T-cell (primary cell): ENCODE measurements at places on chromosomes 5 and 9. TPM values are rescaled to one million over a fixed set of nuclear protein-coding genes. Genes with fewer than 3 reads are reported as not detected.

The GPX3 gene
- 0.49 TPM for total RNA-seq

The ECM2 gene
- not detected for total RNA-seq

The TAF11L5 gene
- not detected for total RNA-seq

The CDK9 gene
- 108 TPM for total RNA-seq

The FAM153A gene
- 99.4 TPM for total RNA-seq

The MTRR gene
- 90.2 TPM for total RNA-seq

The SLC46A2 gene
- not detected for total RNA-seq

The UBE2D2 gene
- 166 TPM for total RNA-seq

The CORO2A gene
- 9.1 TPM for total RNA-seq

The C5 gene
- total RNA-seq, result 1.7 TPM

The ITGA1 gene
- total RNA-seq, result 6.8 TPM

The PPP1R26 gene
- 1.7 TPM for total RNA-seq

The ATP6V1G1 gene
- total RNA-seq, result 107 TPM

The GPSM1 gene
- 9.7 TPM for total RNA-seq

The ZNF454 gene
- total RNA-seq, result 0.23 TPM

- no peak for DNase-seq
Measured at GRCh38 chr9:133786907-133787753, 49.0 kb upstream of the SARDH start.

DNA sequence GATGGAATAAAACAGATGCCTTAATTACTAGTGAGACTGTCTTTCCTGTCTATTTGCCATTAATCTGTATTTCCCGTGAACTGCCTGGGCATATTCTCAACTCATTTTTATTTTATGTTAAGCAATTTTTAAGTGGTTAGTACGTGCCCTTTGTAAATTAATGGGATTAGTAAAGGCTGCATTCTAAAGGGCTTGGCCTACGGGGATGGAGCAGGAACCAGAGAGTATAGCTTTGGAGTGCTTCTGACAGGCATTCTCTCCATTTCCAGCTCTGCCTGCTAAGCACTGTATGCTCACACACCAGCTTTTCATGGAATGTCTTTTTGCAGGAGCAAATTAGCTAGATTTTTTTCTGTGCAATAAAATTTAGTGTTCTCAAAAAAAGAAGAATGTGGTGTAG, 241.2 kb downstream of the MCTP1 start:
- DNase-seq, result no peak

DNA sequence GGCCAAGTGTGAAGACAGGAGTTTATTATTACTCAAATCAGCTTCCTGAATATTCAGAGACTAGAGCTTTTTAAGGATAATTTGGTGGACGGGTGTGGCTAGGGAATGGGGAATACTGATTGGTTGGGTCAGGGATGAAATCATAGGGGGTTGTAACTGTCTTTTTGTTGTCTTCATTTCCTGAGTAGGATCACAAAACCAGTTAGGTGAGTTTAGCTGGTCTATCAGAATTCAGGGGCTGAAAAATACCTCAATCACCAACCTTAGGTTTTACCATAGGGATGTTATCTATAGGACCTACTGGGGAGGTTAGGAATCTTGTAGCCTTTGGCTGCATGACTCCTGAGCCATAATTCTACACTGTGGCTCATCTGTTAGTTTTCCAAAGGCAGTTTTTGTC, 235.8 kb downstream of the YTHDC2 start:
- no peak for DNase-seq

DNA sequence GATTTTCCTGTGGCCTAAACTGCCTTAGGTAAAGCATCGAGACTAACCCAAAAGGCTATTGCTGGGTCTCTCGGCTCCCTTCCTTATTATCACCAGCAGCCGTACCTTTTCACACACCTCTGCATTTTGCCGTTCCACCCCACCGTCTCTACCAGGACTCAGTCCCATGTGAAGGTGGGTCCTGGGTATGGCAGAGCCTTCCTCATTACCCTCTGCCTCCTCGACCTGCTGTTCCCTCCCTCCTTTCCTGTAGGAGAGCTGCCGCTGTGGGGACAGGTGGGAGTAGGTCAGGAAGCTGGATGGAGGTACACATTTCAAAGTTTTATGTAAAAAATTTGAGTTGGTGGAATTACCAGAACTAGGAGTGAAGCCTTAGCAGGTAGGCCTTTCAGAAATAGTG, 1.8 kb downstream of the CCL28 start:
- DNase-seq, result no peak

DNA sequence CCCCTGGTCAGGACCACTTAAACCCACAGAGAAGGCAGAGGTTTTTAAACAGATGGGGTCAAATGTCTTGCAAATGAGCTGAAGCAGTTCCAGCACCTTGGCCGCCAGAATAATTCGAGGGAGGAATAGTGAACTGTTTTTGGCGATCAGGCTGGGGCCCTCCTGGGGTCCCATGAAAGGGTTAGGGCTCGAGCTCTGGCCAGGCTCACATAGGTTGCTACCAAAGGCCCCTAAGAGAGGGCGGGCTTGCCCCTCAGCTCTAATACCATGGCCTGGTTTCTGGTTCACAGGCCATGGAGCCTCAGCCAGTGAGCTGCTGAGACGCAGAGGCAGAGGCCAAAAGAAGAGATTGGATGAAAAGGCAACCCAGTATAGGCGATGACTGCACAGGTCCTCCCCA, 74.8 kb upstream of the UBTD2 start:
- no peak for DNase-seq

- DNase-seq, result no peak
Measured at GRCh38 chr5:106414342-106414741, 1256.4 kb downstream of the EFNA5 start.

GRCh38 chr9:38082446-38083287, 13.6 kb upstream of the SHB start:
- DNase-seq, result no peak

DNA sequence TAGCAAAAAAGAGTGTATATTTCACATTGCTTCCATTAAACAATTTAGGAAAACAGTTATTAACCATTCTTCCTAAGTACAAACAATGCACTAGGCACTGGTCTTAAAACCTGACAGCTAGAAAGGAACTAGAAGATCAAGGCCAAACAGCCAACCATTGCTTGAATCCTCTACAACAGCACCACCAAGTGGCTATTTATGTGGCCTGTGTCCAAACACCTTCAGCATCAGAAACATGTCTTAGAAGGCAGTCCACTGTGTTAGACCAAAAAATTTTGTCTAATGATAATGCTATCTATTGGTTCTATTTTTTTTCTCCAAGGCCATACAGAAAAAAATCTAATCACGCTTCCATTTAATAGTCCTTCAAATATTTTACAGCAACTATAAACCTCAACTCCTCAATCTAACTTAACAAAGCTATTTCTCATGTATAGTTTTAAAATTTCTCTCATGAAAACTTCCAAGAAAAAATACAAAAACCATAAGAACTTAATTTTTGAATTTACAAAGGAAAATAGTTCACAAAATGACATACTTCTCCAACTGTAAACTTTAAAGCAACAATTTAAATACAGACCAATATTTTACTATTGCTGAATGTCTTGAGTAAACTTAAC, 36.1 kb downstream of the CAAP1 start:
- DNase-seq, result no peak

DNA sequence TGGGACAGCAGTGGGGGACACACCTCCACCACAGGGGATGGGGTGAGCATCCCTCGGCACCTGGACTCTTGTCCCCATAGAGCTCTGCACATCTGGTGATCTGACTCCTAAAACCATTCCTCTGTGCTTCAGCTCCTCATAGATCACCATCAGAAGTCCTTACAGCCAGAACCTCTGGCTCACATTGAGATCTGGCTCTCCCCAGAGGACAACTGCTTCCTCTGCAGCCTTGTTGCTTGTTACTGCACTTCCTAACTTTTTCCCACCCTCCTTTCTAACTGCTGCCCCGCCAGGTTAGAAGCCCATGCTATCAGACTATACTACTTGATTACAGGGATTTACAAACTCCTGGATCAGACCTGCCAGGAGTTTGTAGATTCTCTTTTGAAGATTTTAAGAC, 64.5 kb downstream of the ARSB start:
- DNase-seq, result no peak

GRCh38 chr9:87567571-87567970, 69.9 kb downstream of the DAPK1 start:
- DNase-seq, result no peak

DNA sequence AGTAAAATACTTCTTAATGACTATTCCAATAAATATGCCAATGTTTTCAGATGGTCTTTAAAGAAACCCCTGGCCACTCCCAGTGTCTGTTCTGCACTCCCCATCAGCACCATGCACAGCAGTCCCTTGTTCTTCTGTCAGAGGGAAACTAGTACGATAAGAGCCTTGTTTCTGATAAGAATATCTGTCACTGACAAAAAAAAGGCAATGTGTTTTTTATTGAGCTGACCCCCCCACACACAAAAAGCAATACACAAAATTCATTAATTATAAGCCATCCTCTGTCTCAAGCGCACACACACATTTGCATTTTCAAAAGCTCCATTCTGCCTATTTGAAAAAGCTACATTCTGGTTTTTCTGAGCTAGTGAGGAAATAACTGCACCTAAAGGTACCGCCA, 119.1 kb downstream of the ENC1 start:
- no peak for DNase-seq

- no peak for DNase-seq
Measured at GRCh38 chr5:54360925-54361662, 50.7 kb upstream of the ARL15 start.

- DNase-seq, result no peak
Measured at GRCh38 chr9:33082128-33082527, 5.7 kb upstream of the SMU1 start.

GRCh38 chr9:92440751-92441046, 16.4 kb upstream of the OMD start:
- no peak for DNase-seq

DNA sequence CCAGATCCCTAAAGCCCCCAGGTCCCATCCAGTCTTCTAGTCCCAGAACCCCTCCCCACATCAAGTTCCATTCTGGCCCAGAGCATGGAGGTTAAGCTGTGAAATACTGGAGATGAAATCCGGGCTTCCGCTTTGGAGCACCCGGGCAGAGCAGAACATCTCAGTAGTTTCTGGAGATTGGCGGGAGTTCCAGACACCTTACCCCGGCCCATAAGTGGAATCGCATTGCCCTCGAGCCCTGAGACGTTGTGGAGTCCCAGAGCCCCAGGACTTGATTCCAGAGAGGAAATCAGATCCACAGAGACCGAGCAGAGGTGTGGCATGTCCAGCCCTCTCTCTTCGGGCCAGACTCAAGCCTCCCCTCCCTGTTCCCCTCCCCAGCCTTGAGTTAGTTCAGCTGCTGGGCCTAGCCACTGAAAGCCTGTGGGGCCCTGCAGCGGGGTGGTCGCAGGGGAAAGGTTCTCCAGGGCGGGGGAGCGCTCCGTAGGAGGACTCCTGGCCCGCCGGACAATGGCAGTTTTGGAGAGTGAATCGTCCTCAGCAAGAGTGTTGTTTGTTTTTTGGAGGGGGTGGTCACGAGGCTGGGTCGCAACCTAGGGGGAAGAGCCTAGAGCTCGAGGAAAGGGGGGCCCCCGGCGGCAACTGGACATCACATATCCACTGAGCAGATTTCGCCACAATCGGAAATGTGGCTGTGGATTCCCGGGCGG, 1.0 kb upstream of the PAX5 start:
- no peak for DNase-seq

GRCh38 chr5:61926911-61927310, 379.1 kb upstream of the KIF2A start:
- DNase-seq, result no peak

DNA sequence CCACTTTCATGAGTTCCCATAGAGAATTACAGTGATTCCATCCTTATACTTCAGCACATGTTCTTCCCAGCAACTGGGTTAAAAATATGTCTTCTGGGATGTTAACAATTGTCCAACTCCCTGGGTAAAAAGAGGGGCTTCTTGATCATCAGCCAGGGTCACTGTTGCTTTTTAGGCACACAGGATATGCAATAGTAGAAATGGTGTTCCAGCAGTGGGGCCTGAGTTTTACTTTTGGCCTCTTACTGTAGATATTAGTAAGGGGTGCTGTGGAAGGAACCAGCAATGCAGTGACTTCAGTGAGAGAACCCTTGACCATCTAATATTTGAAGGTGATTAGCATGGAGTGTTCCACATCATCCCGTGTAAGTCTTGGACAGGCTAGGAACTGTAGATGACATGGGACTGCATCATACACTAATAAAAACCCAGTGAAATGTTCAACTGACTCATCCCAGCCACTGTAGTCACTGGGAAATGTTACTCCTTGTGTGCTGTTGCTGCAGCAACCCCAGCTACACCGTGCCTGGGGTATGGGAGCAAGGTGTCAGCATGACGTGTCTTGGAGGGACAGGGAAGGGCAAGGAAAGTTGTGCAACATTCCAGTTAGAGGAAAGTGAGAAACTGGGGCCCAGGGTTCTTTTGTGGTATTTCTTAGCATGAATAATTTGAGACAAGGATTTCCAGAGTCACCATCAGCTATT, 610.9 kb downstream of the RAB3C start:
- no peak for DNase-seq

- DNase-seq, result no peak
Measured at GRCh38 chr9:133664173-133665050, 28.2 kb downstream of the DBH start.

DNA sequence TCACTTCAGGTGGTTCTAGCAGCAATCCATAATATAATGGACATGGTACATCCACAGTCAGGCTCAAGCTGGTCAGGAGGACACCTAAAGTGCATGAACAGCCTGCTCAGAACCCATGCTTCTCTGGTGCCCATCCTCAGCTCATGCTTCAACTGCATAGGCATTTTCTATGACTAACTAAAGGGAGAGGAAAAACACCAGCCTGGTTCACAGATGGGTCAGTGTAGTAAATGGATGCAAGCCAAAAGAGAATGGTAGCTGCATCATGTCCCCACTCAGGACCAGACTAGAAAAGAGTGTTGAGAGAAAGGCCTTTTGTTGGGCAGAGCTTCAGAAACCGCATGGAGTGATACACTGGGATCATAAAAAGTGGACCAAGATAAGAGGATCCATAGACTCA, 556.6 kb downstream of the TLE1 start:
- DNase-seq, result no peak

DNA sequence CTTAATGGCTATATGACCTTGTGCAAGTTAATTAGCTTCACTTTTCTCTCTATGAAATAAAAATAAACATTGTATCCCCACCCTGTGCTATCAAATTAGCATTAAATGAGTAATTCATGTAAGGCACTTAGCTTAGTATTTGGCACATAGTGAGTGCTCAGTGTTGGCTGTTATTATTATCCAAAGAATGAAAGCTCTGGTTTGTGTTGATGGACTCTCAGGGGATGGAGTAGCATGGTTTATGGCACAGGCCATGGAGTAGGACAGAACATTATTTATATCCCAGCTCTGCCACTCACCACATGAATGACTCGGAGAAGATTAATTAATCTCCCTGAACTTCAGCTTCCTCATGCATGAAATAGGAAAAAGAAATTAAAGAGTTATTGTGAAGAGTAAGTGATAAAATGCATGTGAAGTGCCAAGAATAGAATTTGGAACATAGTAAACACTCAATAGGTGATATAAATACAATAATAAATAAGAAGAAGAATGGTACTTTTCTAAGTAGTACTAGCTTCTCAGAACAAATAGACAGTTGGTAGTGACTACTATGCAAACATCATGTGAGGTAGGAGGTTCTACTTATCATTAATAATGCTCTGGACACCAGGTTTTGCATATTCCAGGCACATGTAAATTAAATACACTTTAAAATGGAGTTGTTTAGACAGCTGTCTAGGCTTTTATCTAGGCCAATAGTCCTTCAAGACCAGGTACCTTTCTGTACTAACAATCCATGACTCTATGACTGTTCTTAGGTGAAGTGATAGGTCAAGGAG, 146.4 kb downstream of the GRIA1 start:
- no peak for DNase-seq

- no peak for DNase-seq
Measured at GRCh38 chr9:101309139-101309538, 75.7 kb downstream of the BAAT start.
